ENCODE measurements at places on chromosomes 1 and 21. TPM values are rescaled to one million over a fixed set of nuclear protein-coding genes. Genes with fewer than 3 reads are reported as not detected.

DNA sequence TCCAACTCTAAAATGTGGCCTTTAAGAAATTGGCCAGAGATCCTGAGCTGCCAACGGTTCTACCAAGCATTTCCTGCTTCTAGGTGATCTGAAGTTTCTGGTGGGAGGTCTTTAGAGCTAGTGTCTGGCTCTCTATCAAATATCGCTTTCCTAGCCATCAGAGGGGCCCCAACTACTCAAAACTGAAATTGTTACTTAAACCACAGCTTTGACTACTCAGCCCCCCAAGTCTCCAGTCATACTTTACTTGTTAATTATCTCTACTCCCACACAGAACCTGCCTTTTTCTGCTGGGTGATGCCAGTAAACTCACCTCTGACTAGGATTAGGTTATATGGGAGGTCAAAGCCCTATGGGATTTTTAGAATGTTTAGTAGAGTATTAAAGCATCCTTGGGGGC lies 95.1 kb downstream of the FASLG start:
- DNase-seq = no peak

GRCh38 chr1:52571783-52572182 lies 18.9 kb upstream of the TUT4 start:
- DNase-seq = no peak

DNA sequence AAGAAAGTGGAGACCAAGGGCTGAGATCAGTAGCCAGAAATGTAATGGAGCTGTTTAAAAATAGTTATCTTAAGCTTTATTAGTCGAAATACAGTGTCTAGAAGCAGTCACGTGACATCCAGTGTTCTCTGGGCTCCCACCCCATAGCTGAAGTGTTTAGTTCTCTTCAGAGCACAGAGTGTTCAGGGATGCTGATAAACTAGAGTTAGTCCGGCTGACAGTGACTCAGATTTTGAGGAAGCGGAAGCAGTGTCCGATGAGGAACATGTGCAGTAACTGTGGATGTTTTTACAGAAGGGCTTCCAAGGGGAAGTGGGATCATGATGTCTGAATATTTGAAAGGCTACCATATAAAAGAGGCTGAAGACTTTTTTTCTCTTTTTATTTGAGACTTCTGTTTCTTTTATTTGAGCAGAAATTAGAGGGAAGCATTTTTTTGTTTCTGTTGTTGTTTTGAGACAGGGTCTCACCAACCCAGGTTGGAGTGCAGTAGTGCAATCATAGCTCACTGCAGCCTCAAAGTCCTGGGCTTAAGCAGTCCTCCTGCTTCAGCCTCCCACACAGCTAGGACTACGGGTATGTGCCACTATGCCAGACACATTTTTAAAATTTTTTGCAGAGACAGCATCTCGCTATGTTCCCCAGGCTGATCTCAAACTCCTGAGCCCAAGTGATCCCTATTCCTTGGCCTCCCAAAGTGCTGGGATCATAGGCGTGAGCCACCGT lies 124.2 kb downstream of the GALNT2 start:
- DNase-seq = no peak

DNA sequence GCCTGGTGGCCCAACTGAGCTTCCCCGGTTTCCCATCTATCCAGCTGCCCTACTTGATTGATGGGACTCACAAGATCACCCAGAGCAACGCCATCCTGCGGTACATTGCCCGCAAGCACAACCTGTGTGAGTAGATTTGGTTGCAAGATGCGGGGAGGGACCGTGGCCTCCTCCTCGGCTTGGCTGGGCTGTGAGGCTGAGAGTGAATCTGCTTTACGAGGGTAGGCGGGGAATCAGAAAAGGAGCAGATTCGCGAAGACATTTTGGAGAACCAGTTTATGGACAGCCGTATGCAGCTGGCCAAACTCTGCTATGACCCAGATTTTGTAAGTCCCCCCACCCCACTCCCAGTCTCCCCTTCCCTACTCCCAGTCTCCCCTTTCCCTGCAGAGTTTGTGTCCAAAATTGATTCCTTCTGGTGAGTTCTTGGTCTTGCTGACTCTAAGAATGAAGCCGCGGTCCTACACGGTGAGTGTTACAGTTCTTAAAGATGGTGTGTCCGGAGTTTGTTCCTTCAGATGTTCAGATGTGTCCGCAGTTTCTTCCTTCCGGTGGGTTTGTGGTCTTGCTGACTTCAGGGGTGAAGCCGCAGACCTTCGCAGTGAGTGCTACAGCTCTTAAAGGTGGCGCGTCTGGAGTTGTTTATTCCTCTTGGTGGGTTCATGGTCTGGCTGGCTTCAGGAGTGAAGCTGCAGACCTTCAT lies 1.5 kb downstream of the GSTM2 start:
- no peak for DNase-seq

DNA sequence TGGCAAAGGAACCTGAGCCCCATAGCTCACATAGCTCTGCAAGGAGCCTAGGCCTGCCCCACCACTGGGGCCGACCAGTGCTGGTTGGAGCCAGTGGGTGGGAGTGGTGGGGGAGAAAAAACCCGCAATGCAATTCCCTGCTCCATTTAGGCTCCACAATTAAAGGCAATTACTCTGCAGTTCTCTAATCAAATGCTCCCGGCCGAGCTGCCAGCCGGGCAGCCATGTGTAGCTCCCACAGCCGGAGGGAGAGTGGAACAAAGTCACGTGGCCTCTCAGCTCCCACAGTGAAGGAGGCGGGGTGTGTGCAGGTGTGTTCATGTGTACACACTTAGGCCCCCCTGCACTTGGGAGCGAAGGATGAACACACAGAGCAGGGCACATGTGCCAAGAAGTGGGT lies 81.6 kb downstream of the KIRREL1 start:
- no peak for DNase-seq

DNA sequence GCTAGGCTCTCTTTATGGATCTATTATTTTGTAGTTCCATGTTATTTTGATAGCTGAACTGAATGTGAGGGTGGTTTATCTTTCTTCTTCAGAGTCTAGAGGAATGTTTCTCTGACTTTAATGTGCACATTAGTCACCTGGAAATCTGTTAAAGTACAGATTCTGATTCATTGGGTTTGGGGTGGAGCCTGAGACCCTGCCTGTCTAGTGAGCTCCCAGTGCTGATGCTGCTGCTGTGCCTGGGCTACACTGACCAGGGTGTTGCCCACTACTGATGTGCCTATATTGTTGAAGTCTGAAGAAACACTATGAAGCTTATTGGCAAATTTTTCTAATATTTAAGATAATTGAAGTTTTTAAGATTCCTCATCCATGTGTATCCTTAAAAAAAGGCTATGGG lies 35.9 kb downstream of the CD46 start:
- DNase-seq = no peak

DNA sequence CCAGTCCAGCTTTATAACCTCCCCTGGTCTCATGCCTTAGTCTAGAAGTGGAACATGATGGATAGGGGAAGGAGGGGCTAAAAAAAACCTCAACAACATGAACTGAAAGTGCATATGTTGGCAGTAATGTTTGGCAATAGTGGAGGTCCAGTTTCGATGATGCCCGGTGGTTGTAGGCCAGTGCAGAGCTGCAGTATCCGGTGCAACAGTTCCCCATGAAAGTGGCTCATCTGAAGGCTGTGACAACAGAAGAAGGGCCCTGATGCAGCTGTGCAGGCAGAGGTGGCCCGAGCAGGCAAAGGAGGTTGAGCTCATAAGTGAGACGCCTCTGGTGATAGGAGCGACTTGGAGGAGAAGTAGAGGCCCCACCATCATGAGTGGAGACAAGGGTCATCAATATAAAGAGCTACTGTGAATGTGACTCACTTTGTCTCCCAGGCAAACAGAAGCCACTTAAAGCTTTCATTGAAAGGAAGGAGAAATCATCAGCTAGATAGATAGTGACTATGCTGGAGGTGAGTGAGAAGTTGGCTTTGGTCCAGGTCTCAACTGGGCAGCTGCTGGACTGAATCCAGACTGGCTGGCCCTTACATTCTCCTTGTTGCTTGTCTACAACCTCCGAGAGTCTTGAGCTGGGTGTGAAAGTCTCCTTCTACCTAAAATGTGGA lies 10.2 kb upstream of the CREG1 start:
- peak; percentile 51 for DNase-seq

- DNase-seq = no peak
Measured at GRCh38 chr1:156497743-156498431, 2.7 kb downstream of the MEF2D start.

Gene MCOLN2
- polyA plus RNA-seq = 3.9 TPM

Gene RIPPLY3
- 1.9 TPM for polyA plus RNA-seq
